ENCODE measurements at places on chromosomes 3 and 15. TPM values are rescaled to one million over a fixed set of nuclear protein-coding genes. Genes with fewer than 3 reads are reported as not detected.

The CHL1 gene
- total RNA-seq: not detected

The ENTPD3 gene
- total RNA-seq: not detected

The PTX3 gene
- total RNA-seq: not detected

The THOC7 gene
- 72.8 TPM for total RNA-seq

The VILL gene
- total RNA-seq: 13.7 TPM

The IMP3 gene
- total RNA-seq: 46.1 TPM

The SLC2A2 gene
- not detected for total RNA-seq
